ENCODE measurements at places on chromosomes 13 and 19. TPM values are rescaled to one million over a fixed set of nuclear protein-coding genes. Genes with fewer than 3 reads are reported as not detected.

DNA sequence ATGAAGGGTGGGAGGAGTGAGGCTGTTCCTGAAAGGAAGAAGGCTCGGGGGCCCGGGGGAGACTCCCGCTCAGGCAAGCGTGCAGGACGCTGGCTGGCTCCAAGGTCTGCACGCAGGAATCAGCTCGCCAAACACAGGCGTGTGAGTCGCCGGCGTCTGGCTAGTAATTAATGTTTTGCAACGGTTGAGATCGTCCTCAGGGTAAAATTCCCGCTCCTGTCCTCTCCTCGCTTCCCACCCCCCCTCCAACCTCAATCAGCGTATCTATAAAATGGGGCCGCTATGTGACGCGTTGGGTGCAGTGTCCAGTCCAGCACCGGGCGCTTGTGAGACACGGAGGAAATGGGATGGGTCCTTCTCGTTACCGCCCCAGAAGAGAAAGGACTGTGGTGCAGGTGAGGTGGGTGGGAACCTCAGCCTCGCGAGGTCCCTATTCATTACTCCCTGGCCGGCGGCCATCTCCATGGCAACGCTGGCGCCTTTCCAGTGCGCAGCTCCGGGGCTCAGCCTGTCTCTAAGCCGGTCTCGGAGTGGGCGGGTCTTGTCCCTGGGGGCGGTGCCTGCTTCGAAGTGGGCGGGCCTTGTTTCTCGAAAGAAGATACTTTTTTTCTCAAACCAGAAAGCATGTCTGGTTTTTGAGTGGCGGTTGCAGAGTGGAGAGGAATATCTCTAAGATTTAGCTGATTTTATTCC, 6.5 kb upstream of the ZNF579 start:
- DNase-seq: peak; percentile 95

DNA sequence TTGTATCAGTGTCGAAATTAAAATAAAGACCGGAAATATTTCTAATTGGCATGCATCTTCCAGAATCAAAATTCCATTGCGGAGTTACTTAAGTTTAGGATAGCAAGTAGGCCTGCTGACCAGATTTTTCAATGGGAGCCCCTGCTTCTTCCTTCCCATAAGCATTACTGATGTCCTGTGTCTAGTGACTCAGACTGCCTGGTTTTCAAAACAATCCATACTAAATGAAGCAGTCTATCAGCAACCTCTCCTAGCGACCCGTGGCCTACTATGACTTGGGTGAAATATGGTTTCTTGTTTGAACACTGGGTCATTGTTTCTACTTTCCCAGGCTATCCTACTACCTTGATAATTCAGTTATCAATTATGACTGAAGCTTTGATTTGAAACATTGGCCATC, 571.6 kb downstream of the TBC1D4 start:
- DNase-seq: no peak

Gene SLC10A2
- not detected for total RNA-seq

DNA sequence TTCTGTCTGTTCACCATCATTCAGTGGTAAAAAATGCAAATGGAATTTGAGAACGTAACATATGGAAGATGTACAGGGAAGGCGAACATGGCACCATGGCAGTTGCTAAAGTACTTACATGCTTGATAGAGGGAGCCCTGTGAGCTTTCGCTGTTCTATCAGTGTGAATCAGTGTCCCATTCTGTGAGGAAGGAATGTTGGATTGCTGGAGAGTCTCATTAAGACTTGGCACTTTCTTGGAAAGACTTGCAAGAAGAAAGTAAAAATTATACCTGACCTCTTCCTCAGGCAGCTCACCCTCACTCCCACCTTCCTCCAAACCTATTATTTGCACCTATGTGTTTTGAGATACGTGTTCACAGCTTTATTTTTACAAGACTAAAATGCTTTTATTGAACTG, 43.5 kb downstream of the FREM2 start:
- no peak for DNase-seq

Gene ZNF846
- total RNA-seq: 12.7 TPM

Gene ATP4A
- not detected for total RNA-seq

DNA sequence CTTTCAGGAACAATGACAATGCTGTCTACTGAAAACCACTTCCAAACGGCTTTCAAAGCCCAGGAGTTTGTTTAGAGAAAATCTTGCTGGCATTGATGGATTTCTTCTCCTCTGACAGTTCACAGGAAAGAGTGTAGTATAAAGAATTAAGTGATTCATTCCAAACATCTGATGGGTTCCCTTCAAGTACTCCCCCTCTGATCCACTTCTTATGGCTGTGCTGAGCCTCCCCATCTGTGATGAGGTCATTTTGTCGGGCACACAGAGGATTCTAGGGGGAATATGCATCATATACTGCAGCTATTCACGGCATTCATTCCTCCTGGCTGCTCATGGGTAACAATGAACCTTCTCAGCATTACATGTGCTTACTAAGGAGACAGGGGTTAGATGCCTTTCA, 107.9 kb downstream of the RGCC start:
- DNase-seq: no peak

Gene KIR2DL4
- not detected for total RNA-seq

- DNase-seq: no peak
Measured at GRCh38 chr19:42985588-42985987, 40.7 kb downstream of the PSG11 start.

Gene GDF15
- total RNA-seq: 0.50 TPM

- no peak for DNase-seq
Measured at GRCh38 chr13:78137404-78138142, 218.9 kb upstream of the EDNRB start.

GRCh38 chr19:35514282-35514809, 897 bp upstream of the DMKN start:
- DNase-seq: no peak

Gene RB1
- total RNA-seq: 25.2 TPM

DNA sequence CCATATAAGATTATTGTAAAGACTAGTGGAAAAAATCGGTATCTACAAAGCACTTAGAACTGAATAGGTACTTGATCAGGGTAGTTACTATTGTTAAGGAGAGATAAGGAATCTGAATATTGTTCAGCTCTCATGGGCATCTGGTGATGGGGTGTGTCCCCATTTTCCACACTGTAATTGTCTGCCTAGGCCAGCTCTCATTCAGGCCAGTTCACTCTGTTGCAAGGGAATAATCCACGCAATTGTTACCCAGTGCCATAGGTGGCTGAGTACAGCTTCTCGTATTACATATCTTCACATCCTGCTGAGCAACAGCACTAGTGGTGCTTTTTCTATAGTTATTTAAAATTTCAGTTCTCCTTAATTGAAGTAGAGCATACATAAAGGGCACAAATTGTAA, 45.6 kb upstream of the C13orf42 start:
- DNase-seq: no peak

Gene RNF113B
- total RNA-seq: not detected

DNA sequence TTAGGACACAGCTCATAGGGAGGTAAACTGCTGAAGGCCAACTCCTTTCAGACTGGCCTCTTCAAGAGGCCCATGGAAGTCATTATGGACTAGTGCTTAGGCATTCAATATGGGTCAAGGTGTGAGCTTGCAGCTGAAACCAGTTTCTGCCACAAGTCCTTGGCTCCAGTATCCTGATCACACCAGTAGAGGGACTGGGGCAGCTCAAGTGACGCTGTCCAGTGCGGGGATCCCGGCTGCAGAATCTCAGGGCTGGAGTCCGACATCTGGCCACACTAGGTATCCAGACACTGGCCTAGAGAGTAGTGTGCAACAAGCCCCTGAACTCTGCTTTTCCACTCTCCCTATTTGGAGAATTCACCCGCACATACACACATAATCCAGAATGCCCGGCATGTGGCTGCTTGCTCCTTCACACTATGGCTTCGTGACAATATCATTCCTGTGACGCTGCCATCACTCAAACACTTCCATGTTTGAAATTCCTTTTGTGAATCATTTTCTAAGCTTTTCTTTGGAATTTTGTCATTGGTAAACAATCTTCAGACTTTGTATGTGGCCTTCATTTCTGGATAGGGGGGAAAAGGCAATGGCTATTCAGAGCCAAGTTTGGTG, 425.1 kb downstream of the EFNB2 start:
- no peak for DNase-seq

Gene CDX2
- not detected for total RNA-seq

GRCh38 chr13:91375116-91375729, 23.2 kb upstream of the GPC5 start:
- DNase-seq: no peak

Gene MEDAG
- 9.6 TPM for total RNA-seq

GRCh38 chr19:50657222-50657669, 8.0 kb downstream of the C19orf81 start:
- DNase-seq: no peak

- no peak for DNase-seq
Measured at GRCh38 chr13:45092663-45093062, 27.6 kb upstream of the GTF2F2 start.

- DNase-seq: no peak
Measured at GRCh38 chr13:20301403-20302071, 69.4 kb upstream of the GJB6 start.

Gene ZNF836
- 8.9 TPM for total RNA-seq

Gene CGB2
- total RNA-seq: not detected

DNA sequence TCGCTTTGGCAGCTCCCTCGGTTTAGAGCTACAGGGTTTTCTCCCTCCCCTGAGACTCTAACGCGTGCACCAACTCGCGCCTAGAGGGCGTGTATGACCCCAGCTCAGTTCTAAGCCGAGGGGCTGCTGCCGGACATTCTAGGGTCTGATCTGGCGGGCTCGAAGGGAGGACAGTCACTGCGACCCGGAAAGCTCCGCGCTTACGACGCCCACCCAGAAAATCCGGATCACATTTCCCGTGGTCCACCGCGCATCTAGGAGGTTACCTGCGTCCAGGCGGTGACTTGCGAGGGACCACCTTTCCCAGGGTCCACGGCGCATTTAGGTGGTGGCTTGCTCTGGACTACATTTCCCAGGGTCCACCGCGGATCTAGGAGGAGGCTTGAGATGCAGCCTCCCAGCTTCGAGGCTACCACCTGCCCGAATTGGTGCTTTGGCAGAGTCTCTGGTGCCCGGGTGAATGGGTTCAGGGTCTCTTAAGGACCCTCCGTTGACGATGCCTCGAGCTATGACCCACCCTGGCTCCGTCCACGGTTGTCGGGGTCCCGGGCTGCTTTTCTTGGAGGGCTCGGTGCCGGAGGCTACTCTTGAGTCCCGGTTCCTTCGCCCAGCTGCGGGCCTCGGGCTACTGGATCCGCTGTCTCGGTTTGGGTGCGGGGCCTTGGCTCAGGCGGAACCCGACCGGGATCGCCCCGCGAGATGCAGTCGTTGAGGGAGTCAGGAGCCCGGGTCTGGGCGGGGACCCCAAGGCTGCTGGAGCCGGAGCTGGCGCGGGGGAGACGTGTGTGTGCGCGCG, 30.5 kb downstream of the ZNF146 start:
- no peak for DNase-seq

Gene GIPC3
- total RNA-seq: 1.6 TPM

Gene KCTD4
- not detected for total RNA-seq

DNA sequence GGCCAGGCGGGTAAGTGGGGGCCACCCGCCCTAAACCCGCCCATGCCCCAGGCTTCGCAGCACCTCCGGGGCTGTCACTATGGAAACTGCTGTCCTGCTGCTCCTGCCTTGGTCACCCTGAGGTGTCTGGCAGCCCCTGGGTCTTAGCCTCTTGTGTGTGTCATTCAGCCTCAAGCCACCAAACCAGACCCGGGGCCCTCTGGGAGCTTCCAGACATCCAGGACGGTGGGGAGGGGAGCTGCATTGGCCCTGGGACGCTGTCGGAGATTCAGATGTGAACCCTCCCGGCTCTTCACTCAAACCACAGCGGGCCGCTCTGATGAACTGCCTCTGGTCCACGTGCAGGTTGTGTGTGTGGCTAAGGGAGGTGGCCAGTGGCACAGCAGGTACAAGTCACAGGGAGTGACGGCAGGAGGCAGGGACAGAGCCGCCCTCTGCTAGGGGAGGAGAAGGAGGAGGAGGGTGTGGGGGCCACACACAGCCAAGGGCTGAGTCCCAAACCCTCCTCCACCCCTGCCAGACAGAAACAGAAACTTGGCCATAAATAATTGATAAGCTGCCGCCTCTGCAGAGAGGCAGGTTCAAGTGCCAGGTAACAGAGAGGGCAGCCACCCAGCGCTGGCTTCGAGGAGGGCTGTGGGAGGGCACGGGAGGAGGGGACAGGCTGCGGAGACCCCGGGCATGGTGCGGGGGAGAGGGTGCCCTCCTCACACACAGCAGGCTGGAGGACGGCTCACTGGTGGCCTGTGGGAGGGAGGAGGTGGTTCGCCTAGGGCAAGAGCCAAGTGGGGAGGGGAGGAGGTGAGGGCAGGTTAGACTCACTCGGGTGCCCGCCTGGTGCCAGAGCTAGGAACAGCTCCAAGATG, 8.0 kb downstream of the NANOS3 start:
- DNase-seq: no peak

- DNase-seq: peak; percentile 76
Measured at GRCh38 chr19:1445185-1445931, 4.6 kb upstream of the APC2 start.

Gene MYO1F
- 19.5 TPM for total RNA-seq

Gene PRSS57
- total RNA-seq: not detected

GRCh38 chr13:56700324-56700723, 440.4 kb upstream of the PRR20A start:
- DNase-seq: no peak

- DNase-seq: no peak
Measured at GRCh38 chr19:28456708-28457320, 756.1 kb downstream of the UQCRFS1 start.

Gene ZNF766
- total RNA-seq: 12.5 TPM

DNA sequence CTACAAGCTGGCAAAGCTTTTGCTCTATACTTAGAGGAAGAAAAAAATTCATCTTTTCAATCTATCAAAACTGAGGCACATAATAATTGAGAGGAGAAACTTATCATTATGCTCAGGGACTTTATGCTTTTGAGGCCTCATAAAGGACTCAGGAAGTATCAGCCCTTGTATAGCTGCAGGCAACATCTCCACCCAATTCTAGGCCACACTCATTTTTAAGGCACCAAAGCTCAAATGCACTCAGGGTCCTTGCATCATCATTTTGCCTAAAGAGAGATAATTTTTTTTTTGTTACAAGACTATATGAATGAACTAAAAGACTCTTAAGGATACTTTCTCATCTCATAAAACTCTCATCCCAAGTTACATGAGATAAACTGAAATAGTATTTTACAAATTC, 78.5 kb downstream of the PCDH9 start:
- no peak for DNase-seq

Gene AMER2
- total RNA-seq: not detected

Gene LAIR1
- total RNA-seq: 16.2 TPM

All from left cardiac atrium (tissue), 4 donors.